GM23248 (cell line): ENCODE measurements at places on chromosomes 6 and 20.
A peak's percentile ranks its signal among the peaks of the same experiment; 100 is the strongest.

DNA sequence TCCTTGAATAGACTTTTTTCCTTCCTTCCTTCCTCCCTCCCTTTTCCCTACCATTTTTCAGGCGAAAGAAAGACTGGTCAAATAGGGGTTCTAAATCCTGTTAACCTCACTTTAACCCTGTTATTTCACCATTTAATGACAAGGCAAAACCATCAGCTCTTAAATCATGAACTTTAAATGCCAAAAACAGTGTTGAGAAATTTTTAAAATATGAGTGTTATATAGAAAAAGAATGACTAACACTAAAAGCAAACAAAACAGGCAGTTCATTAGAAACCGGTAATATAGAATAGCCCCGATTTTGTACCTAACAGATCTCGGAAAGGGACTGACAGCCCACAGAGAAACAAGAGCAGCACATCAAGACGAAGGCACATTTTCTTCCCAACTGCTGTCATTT, 57.4 kb upstream of the CEP85L start:
- peak; percentile 75 for DNase-seq

GRCh38 chr20:18634501-18634900, 46.6 kb downstream of the DTD1 start:
- DNase-seq, result no peak

DNA sequence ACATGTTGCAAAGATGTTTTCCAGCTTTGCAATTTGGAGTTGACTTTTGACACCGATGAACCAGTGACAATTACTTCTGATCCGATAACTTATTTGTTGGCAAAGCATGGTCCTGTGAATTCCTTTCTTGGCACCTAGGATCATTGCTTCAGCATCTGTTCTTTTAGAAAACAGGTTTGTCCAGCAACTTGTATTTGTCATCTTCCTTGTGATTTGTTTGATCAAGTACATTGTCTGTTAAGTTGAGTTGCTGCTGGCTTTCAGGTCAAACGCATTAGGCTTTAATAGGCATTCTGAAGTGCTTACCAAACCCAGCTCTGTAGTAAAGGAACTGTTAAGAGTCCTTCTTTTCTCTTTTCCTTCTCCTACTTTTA, 192.4 kb upstream of the ZNF217 start:
- DNase-seq, result no peak

DNA sequence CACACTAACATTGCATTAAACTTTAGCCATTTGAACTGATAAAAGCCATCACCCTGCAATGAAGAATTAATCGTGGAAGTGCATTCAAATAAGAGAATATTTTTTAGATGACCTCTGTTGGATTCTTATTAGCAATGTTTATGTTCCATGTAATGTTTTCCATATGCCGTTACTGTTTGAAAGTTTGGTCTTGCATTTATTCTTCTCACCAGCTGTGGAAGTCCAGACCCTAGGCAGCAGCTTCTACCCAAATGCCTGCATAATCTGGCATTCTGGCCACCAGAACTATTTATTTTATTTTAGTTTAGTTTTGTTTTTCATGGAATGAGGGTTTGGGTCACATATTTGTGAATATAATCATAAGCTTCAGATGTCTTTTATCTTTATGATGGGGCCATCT, 140.4 kb downstream of the SAMD5 start:
- no peak for DNase-seq

DNA sequence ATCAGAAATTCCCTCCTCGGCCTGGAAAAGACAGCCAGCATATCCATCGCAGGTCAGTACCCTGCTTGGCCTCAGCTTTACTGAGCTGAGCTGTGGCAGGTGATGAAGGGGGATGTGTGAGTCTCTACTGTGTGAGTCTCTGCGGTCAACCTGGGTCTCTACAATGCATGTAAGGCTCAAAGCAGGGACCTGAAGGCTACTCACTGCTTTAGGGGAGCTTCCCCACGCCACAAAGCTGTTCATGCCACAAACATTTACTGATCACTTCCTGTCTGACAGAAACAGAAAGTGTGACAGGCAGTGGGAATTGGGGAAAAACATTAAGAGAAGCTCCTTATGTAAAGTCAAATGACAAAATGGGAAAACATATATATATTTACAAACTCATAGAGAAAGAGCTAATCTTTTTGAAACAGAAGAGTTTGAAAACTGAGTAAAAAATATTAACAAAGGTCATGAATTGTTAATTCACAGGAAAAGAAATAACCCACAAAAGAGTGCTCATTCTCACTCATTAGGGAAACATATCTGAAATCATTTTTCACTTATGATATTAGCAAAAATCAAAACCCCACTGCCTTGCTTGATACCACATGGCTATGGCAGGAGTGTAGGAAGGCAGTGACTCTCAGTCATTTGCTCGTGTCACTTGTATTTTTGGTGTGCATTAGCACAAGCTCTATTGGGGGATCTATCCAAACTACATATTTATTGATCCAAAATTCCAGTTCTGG, 5.8 kb downstream of the BTN3A3 start:
- DNase-seq, result no peak

DNA sequence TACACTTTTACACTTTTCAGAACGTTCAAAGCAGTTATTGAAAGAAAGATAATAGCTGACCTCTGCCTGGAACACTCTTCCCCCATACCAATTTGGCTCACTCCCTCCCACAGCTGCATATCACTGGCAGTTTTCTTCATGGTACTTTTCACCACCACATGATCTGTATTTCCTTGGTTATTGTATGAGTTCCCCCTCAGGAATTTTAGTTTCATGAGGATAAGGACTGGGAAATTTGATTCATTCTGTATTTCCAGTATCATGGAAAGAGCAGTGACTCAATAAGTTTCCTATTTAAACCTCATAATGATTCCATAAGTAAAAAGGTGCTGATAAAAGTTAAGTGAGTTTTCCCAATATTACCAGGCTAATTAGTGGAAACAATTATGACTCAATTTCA, 16.0 kb downstream of the HTR1B start:
- DNase-seq, result peak; percentile 58

DNA sequence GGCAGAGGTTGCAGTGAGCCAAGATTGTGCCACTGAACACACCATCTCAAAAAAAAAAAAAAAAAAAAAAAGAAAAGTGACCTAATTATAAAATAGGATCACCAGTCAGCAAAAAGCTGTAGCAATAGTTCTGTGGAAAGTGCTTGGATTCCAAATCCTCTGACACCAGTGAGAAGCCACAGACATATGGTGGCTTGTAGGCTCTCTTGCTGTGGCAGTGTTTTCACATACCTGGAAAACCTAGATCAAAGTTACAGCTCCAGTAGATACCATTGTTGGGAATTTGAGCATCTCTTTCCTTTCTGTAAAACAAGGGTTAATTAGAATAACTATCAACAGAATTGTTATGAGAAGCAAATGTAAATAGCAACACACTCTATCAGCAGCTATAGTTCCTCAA, 4.1 kb downstream of the CCDC170 start:
- DNase-seq, result no peak

DNA sequence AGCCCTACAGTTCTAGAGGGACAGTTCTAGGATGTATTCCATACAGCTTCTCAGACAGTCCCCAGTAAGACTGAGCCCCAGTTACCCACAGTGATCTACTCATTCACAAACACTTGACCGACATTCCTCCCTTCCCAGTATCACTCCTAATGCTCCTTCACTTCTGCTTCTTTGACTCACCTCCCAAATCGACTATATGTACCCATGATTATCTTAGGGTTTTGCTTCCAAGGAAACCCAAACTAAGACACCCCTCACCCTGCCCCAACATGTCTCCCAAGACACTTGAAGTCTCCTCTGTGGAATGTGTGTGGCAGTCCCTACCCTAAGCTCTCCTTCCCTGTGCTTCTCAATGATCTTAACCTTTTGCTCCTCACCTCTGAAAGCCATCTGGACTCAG, 23.6 kb upstream of the TGM6 start:
- DNase-seq, result no peak

GRCh38 chr20:9807136-9807535, 31.7 kb downstream of the PAK5 start:
- DNase-seq, result no peak

DNA sequence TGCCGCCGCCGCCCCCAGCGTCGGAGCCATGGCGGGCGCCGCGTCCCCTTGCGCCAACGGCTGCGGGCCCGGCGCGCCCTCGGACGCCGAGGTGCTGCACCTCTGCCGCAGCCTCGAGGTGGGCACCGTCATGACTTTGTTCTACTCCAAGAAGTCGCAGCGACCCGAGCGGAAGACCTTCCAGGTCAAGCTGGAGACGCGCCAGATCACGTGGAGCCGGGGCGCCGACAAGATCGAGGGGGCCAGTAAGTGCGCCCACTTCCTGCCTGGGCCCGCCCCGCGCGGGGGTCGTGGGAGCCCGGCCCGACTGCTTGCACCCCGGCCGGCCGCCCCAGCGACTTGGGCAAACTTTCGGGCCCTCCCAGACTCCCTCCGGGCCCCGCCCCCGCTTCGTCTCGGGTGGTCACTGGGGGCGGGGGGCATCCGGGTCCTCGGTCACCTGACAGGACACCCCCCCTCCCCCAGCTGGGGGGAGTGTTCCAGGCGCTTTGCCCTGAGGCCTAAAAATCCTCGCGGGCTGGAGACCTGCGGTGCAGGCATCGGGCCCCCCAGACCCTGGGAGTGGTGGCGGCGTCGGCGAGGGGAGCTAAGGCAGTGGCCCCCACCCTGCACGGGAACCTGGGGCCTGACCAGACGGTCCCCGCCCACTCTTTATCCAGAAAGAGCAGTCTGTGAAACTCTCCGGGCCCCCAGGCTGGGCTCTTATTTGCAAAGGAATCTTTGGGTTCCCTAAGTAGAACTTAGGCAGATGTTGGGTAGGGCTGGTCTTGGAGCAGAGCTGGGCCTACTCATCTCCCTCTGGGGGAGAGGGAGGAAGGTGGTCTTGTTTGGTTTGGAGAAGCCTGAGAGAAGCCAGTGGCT, 501 bp downstream of the PLCG1 start:
- peak; percentile 73 for DNase-seq

- no peak for DNase-seq
Observed at GRCh38 chr6:4039348-4039747, 39.6 kb downstream of the FAM217A start.

DNA sequence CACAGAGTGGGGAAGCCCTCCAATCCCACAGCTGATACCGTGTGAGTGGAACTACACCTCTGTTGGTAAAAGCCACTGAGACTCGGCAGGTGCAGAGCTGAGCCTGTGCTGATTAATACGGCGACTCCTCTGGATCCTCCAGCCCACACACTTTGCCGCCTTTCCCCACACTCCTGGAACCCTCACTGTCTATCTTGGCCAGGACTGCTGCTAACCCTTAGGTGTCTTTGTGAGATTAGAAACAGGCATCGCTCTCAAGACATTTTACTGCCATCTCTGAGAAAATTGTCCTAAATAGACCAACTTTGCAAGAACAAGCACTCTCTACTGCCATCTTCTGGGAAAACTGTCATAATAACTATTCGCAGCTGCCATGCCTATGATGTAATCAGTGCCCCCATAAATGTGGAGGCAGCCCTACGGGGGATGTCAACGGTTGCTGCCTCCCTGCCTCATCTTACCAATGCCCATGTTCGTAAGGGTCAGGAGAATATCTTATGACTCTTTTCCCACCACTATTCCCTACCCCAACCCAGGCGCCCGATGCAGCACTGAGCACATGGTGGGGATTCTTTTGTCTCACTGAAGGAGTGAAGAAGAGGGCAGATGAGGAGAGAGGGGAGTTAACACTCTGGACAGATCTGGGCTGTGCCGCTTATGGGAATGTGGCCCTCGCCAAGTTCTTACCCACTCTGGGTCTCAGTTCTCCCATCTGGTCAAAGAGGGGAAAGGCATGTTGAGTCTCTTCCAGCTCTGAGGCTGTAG, 26.1 kb upstream of the KCNB1 start:
- peak; percentile 67 for DNase-seq

- no peak for DNase-seq
Observed at GRCh38 chr6:64100702-64101303, 465.2 kb downstream of the PHF3 start.

GRCh38 chr6:28369463-28369862, 19.7 kb downstream of the ZKSCAN3 start:
- no peak for DNase-seq

DNA sequence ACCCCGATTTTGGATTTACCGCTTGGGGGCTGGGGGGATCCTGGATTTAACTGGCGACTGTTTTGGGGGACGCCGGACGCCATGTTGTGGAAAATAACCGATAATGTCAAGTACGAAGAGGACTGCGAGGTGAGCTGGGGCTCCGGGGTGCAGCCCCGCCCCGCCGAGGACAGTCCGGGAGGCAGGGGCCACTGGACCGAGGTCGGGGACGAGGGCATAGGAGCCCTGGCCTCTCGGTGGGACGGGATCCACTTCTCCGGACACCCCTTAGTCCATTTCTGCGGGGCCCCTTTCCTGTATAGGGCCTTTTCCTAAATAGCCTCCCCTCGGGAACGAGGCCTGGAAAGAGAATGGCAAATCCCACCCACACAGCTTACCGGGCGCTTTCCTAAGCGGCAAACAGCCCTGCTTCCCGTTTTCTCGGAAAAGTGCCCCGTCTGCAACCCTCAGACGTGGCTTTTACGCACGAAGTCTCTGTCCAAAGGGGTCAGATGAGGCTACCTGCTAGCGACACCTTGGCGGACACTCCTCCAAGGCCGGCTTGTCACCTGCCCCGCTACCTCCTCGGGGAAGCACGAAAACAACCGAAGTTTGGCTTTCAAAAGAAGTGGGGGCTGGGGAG, 469 bp downstream of the TFAP2C start:
- DNase-seq, result peak; percentile 64

DNA sequence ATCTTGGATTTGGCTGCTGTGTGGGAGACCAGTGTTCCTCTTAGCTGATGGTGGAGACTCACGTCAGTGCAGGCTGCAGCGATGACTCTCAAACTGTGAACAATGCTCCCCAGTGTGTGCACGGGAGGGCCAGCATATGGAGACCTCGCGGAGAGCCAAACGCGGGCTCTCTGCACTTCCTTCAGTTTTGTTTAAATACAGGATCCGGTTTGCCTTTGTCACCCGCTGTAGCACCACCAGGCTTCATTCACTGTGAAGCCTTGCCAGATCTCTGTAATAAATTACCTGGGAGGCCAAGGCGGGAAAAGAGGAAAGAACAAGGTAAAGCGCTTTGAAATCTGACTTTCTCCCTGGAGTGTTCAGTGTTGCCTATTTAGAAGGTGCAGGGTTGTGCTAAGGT, 30.7 kb upstream of the TMEM14A start:
- peak; percentile 30 for DNase-seq

- peak; percentile 79 for DNase-seq
Observed at GRCh38 chr20:35271904-35272303, 6.0 kb downstream of the MMP24OS start.

DNA sequence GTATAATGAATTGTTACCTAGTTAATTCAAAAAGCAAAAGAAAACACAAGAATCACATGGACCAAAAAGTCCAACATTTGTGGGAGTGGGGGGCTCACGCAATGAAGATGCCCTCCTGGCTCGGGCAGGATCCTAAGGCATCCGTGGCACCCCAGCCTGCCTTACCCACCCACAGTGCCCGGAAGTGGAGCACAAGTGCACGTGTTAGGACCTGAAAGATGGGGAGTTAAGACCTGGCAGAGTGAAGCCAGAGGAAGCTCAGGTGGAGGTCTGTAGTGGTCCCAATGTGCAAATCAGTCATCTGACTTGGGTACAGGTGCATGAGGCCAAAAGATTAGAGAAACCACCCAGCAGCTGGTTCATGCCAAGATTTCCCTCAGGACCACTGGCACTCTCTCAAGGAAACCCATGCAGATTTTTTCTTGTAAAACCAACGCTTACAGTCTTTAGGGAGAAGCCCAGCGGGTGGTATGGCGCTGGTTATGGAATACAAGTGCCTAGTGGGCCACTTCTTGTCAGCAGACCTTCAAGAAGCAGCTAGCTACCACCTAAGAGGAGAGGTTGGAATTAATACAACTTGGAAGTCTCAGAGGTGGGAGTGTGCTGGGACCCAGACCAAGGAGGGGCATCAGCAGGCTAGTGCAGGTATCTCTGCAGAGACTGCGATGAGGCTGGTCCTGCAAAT, 42.1 kb downstream of the BFSP1 start:
- no peak for DNase-seq
